Activated CD8-positive, alpha-beta memory T cell treated with anti-CD3 and anti-CD28 coated beads for 1 hour (primary cell): ENCODE measurements at places on chromosomes 4 and X.
A peak's percentile ranks its signal among the peaks of the same experiment; 100 is the strongest.

DNA sequence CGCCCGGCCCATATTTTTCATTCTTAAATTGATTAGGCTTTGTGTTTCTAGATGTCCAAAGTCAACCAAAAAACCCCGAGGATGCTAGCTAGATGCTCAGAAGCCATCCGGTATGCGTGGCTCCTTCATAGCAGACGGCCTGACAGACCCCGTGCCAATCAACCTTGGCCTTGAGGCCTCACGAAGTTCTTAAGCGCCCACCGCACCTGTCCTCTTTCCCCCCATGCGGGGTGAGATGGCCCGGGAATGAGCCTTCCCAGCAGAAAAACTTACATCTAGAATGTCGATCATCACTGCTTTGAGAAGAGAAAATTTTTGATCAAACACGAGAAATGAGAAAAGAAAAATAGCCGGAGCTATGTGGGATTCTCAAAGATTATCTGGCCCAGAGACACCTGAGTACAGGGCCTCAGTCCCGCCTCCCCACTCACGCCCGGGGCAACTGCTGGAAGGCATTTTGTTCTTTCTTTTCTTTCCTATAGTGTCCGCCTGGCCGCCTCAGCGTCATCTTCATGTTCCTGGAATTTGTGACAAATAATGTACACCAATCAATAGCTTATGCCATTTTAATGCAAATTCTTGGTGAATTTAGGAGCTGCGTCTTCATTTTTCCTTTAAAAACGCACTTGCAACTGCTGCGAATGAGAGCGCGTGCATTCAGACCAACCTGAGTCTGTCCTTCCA, 1.6 kb upstream of the NAT8L start:
- DNase-seq: no peak

DNA sequence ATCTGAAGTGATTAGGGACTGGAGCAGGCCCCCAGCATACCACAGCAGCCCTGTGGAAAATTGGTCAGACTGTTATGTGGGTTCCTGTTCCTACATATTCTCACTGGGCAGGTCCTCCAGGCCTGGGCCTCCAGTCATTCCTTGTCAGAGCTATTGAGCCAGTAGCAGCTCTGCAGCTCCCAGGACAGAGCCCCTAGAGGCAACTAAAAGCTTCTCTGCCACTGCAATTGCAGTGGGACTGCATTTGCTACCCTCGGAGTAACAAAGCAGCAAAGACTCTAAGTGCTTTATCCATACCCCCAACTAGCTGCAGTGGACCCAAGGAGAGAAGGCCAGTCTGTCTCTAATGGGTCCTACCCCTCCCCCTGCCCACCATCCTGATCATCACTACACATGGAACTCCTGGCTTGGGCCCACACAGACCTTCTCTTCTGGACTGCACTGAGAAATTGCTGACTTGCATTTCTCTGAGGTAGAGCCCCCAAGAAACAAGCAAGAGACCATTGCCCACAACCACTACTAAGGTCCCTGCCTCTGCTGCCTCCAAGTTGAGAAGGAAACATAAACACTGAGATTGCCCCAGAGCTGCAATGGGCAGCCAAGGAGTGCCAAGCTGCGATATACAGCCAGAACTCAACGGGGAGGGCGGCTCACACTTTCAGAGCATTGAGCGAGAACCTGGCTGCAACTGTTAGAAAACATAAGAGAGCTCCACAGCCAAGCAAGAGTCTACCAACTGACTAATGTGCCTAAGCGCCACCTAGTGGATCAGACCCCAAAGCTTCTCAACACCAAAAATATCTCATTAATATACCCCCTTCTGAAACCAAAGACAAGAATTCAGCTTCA, 738.7 kb upstream of the NDST4 start:
- DNase-seq: no peak

- no peak for DNase-seq
Measured at GRCh38 chr4:142882159-142882558, 36.1 kb upstream of the INPP4B start.

DNA sequence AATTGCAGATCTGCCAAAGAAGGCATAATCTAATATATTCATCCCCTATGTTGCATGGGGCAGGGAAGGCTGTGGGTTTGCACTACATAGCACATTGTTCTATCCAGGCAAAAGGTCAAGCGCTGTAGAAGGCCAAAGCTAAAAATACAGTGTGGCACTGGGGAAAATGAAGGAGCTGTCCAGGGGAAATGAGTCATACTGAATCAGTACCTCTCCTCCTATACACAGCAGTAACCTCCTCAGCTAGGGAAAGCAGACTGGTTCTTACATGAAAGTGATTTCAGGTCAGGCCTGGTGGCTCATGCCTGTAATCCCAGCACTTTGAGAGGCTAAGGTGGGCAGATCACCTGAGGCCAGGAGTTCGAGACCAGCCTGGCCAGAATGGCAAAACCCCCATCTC, 31.0 kb upstream of the SLC25A4 start:
- no peak for DNase-seq

- DNase-seq: no peak
Measured at GRCh38 chr4:126899331-126899801, 733.4 kb upstream of the INTU start.

DNA sequence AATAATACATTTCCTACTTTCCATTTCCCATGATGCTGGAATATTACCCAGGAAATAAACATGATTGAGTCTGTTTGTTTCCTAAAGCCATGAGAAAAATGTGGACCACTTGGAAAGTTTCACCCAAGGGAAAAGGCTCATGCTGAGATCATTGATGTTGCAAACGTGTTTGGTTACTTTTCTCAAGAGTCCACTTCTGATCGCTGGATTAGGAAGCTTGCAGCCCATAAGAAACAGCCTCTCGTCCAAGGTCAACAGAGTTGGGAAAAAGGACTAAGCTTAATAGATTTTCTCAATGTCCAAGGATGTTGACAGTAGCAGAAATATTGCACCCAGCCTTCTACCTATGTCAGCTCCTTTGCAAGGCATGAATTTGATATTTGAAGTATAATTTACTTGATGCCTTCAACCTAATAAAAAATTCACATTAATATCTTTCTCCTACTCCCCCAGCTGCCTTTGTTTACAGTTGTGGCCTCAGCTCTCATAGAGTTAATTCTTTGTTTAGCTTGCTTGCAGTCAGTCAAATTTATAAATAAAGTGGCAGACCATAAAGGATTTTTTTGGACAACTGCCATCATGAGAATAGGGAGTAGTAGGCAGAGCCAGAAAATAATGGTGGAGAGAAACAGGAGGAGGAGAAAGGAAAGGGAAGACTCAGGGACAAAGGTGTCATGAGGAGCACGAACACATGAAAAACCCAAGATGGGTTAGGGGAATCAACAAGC, 65.6 kb upstream of the BLTP1 start:
- no peak for DNase-seq

DNA sequence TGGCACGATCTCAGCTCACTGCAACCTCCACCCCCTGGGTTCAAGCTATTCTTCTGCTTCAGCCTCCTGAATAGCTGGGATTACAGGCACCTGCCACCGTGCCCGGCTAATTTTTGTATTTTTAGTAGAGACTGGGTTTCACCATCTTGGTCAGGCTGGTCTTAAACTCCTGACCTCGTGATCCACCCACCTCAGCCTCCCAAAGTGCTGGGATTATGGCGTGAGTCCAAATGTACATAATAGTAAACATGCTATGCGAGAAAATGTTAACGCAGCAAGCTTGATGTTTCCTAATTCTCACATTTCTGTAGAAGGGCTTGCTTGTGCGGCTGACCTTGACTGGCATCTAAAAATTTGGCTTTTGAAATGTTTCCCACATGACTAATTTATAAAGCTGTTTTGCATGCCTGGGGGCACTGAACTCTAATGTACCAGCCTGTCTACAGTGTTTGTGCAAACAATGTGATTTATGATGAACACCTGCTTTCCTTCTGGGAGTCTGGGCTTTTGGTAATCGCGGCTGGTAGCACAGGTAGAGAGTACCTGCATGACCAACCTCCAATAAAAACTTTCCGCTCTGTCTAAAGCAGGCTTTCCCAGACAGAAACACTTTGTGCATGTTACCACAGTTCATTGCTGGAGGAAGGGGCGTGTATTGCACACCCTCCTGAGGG, 216.8 kb downstream of the IL15 start:
- DNase-seq: no peak

- DNase-seq: no peak
Measured at GRCh38 chr4:2931512-2932301, 31.5 kb downstream of the NOP14 start.

DNA sequence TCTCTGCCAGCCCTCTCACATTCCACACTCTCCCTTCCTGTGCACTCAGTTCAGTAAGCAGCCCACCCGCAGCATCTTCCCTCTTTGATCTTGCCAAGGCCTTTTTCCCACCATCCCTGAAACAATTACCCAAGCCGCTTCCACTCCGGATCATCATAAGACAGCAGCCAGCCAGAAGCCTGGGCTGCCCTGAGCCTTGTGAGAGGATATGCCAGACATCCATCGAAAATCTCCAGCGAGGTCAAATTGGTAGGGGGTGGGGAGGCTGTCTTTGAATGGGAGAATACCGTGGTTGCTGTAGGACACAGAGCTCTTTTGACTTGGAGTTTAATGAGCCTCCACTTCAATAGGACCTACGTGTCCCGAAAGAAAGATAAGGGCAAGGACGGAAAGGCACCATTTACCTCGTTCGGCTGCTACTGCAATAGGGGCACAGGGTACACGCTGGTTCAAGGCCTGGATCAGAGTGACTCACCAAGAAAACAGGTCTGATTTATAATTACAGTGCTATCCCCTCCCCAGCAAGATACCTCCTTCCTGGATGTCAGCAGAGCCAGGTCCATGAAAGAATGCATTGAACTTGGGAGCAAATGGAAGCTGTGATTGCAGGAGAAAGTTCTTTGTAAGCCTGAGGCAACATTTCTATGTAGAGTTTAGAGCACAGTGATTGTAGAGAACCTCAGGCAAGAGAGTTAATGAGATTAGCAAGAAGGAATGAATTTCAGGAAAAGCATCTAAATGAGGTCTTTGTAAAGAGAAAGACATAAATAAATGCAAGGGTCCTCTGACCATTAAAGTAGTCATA, 39.5 kb downstream of the AMOT start:
- no peak for DNase-seq

- peak; percentile 32 for DNase-seq
Measured at GRCh38 chr4:83074086-83074704, 39.2 kb downstream of the COPS4 start.

DNA sequence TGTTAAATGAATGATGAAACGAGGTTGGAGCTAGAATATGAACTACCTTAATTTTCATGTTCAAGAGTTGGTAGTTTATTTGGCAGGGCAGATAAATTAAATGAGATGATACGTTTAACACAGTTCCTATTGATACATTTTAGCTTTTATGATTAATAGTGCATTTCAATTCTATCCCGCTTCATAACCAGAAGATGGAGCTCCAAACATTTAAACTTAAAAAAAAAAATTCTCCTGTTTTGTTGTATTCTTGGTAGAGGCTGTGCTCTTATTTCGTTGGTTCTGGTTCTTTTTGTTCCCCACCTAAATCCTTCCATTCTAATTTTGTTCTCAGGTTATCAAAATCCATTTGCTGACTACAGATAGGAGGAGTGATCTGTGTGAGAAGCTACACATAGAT, 71.8 kb upstream of the PTPN13 start:
- no peak for DNase-seq

- no peak for DNase-seq
Measured at GRCh38 chr4:112648263-112649054, 11.5 kb downstream of the LARP7 start.

- DNase-seq: no peak
Measured at GRCh38 chr4:80711956-80712355, 318.6 kb upstream of the BMP3 start.

DNA sequence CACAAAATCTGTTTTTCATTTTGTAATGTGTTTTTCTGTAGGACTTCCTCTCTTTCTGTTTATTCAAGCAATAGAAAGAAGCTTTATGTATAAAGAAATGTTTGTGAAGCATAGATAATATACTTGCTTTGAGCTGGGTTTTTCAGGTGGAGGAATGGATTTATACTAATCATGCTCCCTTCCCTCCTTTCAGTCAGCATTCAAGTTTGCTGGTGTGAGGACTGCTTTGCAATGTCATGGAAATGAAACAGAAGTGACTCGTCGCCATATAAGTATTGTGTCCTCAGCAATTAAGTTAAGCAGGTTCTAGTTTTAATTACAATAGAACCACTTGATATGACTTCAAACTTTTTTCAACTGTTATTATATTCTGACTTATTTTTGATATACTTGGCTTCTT, 1447.1 kb downstream of the PCDH19 start:
- no peak for DNase-seq

GRCh38 chr4:55297346-55297745, 48.7 kb upstream of the SRD5A3 start:
- no peak for DNase-seq

DNA sequence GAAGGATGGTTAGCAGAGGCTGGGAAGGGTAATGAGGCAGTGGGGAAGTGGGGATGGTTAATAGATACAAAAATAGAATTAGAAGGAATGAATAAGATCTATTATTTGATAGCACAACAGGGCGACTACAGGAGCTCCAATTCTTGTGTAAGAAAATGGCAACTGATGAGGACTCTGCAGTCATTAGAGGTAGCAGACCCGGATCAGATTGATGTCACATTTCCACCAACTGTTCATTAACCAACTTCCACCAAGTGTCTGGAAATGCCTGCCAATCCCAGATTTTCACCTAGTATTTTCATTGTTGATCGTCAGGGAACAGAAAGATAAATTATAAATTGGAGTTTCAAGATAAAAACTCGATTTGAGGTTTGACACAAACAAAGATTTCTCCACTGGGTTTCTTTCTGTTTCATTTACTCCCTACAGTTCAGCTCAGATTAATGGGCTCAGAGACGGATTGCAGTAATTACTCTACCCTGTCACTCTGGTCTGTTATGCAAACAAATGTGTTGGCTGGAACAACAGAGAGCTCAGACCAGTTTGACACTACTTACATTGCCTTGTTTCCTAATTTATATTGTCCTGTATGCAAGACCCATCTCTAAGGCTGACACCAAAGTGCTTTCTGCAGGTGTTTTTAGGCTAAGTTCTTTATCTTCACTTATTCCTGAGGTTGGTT, 909.2 kb upstream of the PRKX start:
- no peak for DNase-seq

DNA sequence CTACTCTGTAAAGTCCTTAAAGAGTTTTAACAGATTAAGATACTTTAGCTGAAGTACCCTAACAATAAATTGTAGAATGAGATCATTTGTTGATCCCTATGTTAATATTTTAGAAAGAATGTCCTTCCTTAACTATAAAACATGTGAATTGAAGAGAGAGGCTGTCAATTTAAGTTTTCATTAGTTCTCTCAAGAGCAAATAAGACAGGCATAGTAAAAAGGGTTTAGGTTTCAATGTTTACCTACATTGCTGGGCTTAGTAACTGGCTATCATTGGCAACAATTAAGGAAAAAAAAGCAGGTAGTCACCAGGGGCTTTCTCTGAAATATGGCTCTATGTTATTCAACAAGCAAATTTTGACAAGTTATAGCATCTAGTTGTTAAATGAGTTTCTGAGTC, 91.5 kb downstream of the ATRX start:
- no peak for DNase-seq
